ENCODE measurements at places on chromosomes 7 and 10. TPM values are rescaled to one million over a fixed set of nuclear protein-coding genes. Genes with fewer than 3 reads are reported as not detected.

FRMPD2 gene
- 0.72 TPM for polyA plus RNA-seq

GRCh38 chr10:131638049-131638879, 262.5 kb upstream of the PPP2R2D start:
- no peak for DNase-seq

GRCh38 chr10:70334526-70335245, 47.7 kb downstream of the LRRC20 start:
- DNase-seq, result no peak

GRCh38 chr10:104293781-104294321, 24.9 kb downstream of the GSTO2 start:
- no peak for DNase-seq

GRCh38 chr7:127448566-127448965, 56.1 kb upstream of the ZNF800 start:
- DNase-seq, result no peak
